ENCODE measurements at places on chromosomes 1 and 21.

DNA sequence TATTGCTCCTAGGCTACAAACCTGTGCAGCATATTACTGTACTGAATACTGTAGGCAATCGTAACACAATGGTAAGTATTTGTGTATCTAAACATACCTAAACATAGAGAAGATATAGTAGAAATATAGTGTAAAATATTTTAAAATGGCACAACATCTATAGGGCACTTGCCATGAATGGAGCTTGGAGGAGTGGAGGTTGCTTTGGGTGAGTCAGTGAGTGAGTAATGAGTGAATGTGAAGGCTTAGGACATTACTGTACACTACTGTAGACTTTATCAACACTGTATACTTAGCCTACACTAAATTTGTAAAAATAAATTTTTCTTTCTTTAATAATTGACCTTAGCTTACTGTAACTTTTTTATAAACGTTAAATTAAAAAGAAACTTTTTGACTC lies 7.9 kb downstream of the LEFTY2 start:
- DNase-seq = no peak

DNA sequence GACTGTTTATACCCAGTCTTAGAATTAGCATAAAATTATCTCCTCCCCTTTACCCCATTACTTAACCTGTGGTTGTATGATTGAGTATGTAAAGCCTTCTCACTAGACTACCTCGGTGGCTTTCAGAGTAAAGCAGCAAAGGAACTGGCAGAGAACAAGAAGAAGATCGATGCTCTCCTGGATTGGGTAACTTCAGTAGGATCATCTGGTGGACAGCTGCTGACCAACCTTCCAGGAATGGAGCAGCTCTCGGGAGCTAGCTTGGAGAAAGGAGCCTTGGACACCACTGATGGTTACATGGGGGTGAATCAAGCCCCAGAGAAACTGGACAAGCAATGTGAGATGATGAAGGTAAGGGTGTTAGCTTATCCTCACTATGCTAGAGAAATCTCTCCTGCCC lies 138.6 kb upstream of the BMP8A start:
- no peak for DNase-seq

DNA sequence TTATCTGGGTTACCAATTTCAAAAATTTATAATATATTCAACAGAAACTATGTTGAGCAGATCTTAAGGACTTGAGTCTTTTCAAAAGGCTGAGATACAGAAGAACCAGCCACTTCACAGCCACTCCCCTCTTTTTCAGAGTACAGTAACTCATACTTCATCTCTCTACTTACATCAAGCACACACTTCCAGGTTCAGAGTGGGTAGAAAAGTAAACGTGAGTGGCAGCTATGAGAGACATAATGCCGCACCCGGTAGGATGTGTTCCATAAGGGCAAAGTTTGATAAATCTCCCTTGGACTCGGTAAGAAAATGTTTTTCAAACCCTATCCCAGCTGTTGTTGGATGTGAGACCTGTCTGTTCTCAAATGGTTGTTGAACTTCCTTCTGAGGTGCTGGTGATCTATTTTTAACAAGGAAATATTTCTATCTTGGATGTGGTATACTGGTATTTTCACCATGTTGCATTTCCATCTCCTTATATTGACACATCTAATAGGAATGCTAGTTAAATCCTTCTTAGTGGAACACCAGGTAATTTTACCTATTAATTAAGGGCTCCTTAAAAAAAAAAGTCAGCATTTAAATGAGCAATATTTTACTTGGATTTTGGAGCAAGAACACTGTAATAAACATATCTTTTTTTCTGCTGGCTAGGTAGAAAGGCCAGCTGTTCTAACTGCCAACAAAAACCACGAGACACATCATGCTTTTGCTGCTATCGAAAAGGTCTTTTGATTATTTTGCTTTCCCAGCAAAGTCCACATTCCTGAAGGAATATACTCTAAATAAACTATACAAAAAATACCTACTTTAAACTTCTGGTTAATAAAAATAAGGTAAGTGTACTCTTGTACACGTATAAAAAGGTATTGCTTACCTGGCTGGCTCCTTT lies 28.2 kb downstream of the CNN3 start:
- DNase-seq = no peak

GRCh38 chr1:13828454-13829151 lies 128.6 kb downstream of the PRDM2 start:
- no peak for DNase-seq

GRCh38 chr1:61047061-61047460 lies 35.3 kb upstream of the NFIA start:
- no peak for DNase-seq

GRCh38 chr1:174242856-174243255 lies 83.5 kb downstream of the RABGAP1L start:
- DNase-seq = no peak

- DNase-seq = no peak
Measured at GRCh38 chr1:14596591-14596990, 1.9 kb upstream of the KAZN start.

- no peak for DNase-seq
Measured at GRCh38 chr1:20109223-20109856, 10.0 kb downstream of the PLA2G2D start.
